Stimulated activated CD4-positive, alpha-beta T cell treated with anti-CD3 and anti-CD28 coated beads, Interleukin-1b, Interleukin-23, amount 100 ng/mL, for 1 hour (primary cell): ENCODE measurements at places on chromosomes 1 and 21.

GRCh38 chr1:111488669-111489068, 14.8 kb downstream of the ADORA3 start:
- DNase-seq, result no peak

GRCh38 chr1:220438741-220439140, 89.2 kb upstream of the MARK1 start:
- DNase-seq, result no peak

DNA sequence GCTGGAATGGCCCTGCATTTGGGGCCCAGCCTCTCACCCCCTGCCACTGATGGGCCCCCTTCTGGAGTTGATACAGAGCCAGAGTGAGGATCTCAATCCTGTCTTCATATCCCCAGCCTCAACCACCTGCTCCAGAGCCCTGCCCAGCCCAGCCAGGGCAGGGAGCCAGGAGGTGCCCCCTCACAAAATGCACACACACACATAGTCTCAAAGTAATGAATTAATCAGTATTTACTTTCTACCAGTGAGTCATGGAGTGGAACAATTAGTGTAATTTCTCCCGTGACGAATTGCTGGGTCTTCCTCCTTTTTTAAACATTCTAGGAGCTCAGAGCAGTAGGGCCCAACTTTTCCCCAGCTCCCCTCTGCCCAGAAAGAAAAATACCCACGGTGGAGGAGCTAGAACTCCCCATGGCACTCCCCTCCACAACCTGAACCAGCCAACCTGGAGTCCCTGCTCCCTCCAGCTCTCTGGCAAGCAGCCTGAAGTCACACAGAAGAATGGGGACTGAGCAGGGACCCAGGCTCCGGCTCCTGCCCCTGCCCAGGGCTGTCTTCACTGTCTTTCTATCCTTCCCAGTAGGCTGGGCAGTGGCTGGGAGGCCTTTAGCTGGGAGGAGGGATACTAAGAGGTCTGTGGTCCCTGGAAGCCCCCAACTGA, 29.3 kb downstream of the SDC3 start:
- DNase-seq, result no peak

- no peak for DNase-seq
Observed at GRCh38 chr1:86645851-86646250, 58.5 kb upstream of the SH3GLB1 start.

- no peak for DNase-seq
Observed at GRCh38 chr1:9316080-9316444, 23.4 kb downstream of the SPSB1 start.

- DNase-seq, result no peak
Observed at GRCh38 chr1:93692983-93693591, 11.4 kb upstream of the BCAR3 start.

- DNase-seq, result no peak
Observed at GRCh38 chr1:88985032-88985431, 7.4 kb downstream of the KYAT3 start.

DNA sequence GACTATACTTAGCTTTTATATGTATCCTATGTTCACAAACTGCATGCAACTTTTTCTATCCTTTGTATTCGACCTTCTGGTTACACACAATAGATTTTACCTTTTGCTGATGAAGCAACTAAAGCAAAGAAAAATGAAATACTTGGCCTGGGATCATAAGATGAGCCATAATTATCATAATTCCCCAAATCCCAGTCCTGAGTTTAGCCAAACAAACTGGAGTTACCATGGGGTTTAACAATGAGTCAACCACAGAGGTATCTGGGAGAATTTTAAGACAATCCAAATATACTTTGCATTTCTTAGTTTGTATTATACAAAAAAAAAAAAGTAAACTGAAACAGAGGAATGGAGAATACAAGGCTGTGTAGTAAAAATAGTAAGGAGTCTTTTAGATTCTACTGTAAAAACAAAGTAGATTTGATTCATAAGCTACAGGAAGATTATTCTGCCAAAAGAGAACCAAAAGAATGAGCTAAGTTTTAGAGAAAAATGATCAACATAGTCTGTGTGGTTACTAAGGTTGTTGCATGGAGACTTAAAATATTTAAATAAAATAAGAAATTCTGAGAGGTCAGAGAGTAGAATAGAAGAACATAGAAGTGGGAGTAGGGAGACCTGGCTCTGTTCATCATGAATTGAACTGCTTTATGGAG, 60.4 kb upstream of the GORAB start:
- DNase-seq, result no peak

GRCh38 chr21:23524685-23525084, 2082.6 kb downstream of the MRPL39 start:
- no peak for DNase-seq

- DNase-seq, result no peak
Observed at GRCh38 chr1:154352581-154353459, 27.5 kb downstream of the ATP8B2 start.

DNA sequence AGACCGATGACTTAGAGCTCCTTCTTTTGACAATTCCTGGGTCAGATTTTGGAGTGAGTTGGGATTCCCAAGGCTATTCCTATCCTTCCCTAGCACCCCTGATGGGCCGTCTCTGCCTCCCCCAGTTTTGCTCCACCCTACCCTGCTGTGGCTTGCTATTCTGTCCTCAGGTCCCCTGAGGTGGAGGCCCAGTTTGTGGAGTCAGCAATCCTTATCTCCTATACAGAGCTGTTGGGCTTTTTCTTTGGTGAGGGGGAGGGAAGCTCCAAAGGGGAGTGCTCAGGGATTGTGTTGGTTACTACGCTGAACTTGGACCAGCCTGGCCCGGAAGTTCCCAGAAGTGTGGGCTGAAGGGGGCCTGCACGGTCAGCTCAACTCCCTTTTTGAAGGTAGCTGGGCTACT, 7.6 kb downstream of the SESN2 start:
- no peak for DNase-seq

DNA sequence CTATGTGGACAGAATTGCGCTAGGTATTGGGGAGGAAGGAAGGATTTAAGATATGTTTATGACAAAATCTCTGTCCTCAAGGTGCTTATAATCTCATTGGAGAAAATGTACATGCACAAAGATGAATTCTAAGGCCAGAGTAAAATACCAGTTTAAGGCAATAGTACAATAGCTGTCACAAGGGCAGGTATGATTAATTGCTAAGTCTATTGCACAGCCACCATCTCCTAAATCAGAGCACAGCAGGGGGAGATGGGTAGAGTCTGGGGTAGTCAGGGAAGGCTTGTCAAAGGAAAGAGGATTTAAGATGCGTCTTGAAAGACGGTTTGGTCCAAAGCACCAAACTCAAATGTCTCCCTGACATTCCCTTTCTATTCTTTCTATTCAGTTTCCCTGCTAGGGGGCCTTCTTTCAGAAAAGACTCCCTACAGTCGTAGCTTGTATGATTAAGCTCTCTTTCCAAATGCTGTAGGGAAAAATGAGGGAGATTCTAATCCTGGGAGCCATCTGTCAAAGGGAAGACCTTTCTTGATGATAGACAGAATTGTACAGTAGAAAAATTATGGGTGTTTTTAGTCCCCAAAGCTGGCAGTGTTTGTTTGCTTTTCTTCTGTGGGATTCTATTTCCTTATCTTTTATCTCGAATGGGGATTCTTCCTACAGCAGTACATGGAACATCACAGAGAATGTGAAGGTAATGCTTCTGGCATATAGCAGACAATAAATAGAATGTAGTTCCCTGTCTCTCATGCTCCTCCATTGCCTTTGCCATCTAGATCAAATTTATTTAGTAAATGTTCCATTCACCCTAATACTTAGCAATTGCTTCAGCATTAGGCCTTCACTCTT, 107.6 kb upstream of the NFIA start:
- DNase-seq, result no peak

- DNase-seq, result no peak
Observed at GRCh38 chr1:6197746-6198427, 1.5 kb downstream of the RPL22 start.

GRCh38 chr21:46374761-46375389, 50.9 kb downstream of the PCNT start:
- DNase-seq, result no peak

- peak; percentile 8 for DNase-seq
Observed at GRCh38 chr1:166479052-166479631, 312.3 kb upstream of the FAM78B start.

GRCh38 chr1:181587870-181588438, 104.6 kb downstream of the CACNA1E start:
- DNase-seq, result no peak

DNA sequence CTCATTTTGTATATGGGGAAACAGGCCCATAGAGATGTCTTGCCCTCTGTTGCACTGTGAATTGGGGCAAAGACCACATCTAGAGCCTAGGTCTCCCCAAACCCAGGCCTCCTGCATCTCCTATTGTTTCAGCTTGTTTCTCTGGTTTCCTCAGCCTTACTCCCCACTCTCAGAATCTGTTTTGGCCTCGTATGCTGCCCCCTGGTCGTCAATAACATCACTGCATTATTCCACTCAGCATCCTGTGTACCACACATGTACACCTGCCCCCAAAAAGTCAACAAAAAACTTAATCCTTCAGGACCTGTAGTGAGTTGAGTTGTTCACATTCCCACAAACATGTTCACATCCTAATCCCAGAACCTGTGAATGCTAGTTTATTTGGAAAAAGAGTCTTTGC, 184.8 kb downstream of the BRINP2 start:
- DNase-seq, result no peak

- DNase-seq, result no peak
Observed at GRCh38 chr1:9201401-9202239, 33.0 kb upstream of the H6PD start.

DNA sequence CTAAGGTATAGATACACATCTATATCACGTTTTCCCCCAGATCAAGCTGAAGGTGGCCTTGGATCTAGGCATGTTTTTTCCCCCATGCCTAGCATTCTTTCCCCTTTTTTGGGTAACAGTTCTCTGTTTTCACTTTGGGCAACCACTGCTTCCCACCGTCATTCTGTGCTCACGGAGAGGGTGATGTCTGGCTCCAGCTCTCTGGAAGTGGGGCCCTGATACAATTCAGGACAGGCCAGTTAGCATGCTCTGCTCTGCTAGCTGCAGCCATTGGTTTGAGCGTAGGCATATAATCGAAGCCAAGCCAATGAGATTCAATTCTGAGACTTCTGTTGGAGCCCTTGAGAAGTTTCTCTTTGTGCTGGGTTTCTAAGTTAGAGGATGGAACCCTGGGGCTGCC, 2.1 kb upstream of the RNF186 start:
- no peak for DNase-seq

DNA sequence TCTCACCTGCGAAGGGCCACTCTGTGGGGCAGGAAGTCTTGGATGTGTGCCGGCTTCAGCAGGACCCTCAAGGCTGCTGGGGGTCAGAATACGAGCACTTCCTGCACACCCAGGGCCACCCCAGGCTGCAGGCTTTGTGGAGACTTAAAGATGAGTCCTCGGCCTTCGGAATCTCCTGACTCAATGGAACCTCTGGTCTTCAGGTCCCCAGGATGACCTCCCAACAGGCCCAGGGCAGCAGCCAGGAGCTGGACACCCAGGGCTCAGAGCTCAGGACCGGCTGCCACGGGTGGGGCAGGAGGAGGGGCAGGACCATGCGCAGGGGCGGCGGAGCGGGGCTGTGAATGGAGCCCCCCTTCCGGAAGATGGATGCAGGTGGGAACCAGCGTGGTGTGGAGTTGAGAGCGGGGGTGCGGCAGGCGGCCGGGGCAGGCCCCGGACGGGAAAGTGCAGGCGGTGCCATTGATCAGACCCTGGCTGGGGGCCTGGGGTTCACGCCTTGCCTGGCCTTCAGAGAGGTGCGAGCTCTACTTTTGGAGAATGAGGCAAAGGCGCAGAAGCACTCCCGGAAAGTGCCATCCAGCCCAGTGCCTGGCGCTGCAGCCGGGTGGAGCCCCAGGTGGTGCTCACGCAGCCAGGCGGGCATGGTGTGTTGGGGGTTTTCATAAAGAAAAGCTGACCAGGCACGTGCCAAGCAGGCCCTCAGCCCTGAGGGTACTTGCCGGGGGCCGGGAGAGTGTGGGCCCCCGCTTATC, 10.4 kb downstream of the COL18A1 start:
- no peak for DNase-seq

- no peak for DNase-seq
Observed at GRCh38 chr1:207020065-207020708, 12.4 kb downstream of the C1orf116 start.

DNA sequence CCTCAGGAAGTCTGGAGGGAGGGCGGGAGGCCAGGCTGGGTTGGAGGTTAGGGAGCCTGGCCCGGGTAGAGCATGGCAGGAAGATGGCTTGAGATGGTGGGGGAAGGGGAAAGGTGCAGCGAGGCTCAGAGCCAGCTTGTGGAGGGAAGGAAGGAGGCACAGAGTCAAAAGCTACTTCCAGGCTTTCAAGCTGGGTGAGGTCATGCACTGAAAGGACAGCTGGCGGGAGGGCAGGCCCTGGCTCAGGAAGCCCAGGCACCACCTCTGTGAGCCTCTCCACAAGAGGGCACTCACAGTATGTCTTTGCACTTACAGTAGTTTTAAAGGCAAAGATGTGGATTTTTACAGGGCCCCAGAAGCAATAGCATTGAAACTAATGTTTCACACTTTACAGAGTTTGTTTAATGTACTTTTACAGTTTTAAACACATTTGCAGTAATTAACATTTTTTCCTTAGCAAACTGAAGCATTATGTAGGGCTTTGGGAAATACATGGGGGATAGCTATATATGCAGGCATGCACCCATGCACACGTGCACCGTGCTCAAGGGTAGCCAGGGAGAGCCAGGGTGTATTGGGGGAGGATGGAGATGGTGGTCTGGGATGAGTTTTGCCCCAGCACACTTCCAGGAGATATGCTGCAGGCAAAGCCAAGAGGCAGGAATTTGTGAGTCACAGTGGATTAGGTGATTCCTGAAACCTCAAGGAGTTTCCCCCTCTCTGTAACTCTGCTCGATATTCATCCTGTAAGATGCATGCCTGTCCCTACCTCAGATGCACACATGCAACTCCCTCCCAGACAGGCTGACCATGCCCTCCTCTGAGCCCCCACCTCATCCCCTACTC, 6.1 kb upstream of the ADAM15 start:
- peak; percentile 25 for DNase-seq

DNA sequence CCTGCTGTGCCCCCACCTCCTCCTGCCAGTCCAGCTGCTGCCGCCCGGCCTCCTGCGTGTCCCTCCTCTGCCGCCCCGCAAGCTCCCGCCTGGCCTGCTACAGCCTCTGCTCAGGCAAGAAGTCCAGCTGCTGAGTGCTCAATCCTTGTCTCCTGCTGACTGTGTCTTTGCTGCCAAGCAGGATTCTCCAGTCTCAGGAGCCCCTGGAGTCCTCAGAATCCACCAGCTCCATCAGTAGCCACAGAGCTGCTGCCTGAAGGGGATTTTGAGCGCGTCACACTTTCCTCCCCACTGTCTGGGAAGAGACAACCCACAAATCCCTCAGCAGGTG, 973 bp downstream of the KRTAP10-11 start:
- no peak for DNase-seq

- peak; percentile 63 for DNase-seq
Observed at GRCh38 chr1:175154629-175155472, 37.7 kb downstream of the KIAA0040 start.
